ENCODE measurements at places on chromosomes 2 and 18.

DNA sequence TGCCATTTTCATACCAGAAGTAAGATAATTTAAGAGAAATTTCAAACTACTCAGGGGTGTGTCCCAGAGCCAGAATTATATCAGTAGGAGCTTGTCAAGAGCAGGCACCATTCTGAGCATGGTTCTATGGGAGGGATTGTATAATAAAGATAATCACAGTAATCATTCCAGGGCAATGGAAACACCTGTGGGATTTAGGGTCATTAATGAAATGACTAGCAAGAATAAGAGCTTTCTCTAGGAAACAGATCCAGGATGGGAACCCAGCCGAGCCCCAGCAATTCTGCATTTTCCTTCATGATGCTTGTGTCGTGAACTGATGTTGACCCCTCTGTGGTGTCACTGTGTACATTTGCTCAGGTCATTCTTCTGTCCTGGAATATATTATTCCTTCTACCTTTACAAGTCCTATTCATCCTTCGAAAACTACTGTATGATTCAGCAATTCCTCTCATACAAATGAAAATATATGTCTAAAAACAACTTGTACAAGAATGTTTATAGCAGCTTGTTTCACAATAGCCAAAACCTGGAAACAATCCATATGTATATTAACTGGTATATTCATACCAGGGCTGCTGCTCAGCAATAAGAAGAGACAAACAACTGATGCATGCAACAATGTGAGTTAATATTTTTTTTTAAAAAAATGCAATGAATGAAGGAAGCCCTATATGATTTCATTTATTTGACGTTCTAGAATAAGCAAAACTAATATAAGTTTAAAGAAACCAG is 687.8 kb upstream of the KLHL29 start:
- no peak for DNase-seq

GRCh38 chr2:227511239-227511930 is 39.4 kb downstream of the AGFG1 start:
- no peak for DNase-seq

DNA sequence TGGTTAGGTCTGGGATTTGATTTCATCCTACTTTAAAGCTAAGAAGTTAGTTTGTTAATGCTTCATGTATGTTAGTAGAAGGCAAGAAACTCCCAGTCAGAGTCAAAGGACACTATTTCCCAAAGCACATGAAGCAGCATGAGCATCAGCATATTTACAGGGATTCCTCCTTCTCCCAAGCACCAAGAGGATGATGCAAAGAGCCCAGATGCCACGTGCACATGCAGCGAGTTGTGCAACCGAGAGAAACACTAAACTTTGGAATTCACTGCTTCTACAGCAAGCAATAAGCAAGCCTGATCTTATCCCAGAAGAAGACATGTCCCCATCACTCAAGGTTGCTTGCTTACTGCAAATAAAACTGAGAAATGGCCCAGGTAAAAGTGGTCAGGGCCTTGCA is 32.5 kb downstream of the CPO start:
- DNase-seq = no peak

GRCh38 chr18:48629730-48630324 is 91.0 kb downstream of the CTIF start:
- no peak for DNase-seq

DNA sequence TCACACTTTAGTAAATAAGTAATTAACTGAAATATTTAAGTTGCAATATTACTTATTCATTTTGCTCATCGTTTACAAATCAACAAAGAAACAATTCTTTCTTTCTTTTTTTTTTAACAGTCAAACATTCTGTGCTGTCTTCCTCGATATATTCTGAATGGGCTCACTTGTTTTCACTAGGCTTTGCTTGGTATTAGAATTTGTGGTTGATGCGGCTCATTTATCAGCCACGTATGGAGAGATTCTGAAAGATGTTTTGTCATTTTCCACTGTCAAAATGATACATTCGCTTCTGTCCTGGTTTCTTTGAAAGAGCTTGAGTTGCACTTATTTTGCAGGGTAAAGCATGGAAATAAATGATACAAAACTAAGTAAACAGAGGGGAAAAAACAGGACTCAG is 323.7 kb downstream of the LRRTM1 start:
- no peak for DNase-seq

- no peak for DNase-seq
Measured at GRCh38 chr2:230124757-230125431, 56.2 kb upstream of the SLC16A14 start.

- no peak for DNase-seq
Measured at GRCh38 chr2:207157731-207158130, 8.0 kb downstream of the KLF7 start.

- DNase-seq = no peak
Measured at GRCh38 chr2:168345601-168346000, 98.2 kb upstream of the STK39 start.

DNA sequence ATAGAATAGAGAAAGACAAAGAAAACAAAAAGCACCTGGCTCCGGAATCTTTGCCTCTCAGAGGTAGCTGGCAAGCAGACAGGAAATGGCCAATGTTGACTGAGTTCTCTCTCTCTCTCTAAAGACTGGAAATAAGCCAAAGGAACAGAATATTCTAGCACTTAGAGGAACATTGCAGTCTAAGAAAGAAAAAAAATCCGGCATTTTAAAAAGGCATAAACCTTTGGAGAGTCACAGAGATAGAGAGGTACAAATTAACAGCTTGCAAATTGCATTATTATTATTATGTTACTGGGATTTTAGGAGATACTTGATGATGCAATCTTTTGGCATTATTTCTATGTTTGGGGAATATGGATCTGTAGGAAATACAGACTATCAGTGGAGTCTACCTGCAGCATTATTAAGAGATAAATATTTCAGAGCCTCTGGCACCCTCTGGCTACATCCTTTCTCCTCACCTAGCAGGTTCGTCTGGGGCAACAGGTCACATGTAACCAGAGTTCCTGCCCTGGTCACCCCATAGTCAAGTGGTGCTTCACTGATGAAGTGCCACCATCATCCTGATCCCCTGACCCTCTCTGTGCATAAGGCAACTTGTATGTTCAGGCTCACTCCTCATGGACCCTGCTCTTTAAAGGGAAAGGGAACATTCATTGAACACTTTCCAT is 318.9 kb upstream of the ACVR2A start:
- DNase-seq = no peak

DNA sequence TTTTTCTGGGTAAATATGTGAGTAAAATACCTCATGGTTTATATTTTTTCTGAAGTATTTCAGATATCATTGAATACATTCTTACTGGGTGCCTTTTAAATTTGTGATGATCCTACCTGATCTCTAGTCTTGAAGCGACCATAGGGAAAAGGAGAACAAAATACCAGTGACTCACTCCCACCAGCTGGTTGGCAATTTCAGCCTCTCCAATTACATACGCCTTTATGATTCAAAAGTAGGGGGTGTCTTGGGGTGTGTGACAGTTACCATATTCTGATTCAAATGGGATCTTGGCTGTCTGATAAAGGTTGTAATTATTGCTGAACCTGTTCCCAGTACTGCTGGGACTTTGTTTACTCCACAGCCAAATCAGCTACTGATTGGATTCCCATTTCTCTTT is 175.9 kb upstream of the NXPH2 start:
- no peak for DNase-seq

DNA sequence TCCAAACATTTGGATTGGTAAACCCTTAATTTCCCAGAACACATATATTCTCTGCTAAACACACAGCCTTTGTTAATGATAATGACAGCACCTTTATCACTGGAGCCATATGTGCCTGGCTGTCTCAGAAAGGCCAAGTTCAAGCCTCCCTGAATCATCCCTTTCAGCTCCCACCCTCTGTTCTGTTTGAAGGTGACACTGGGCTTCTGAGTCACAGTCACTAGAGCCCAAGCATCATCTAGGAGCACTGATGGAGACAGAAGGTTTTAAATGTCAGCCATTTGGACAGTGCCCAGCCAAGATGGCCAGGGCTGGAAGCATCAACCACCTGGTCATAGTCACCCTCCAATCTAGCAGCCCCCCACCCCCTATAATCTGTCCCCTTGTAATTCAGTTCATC is 80.6 kb downstream of the NRP2 start:
- no peak for DNase-seq

GRCh38 chr18:9435041-9435440 is 40.3 kb upstream of the RALBP1 start:
- DNase-seq = no peak

- DNase-seq = no peak
Measured at GRCh38 chr2:98921062-98921461, 15.0 kb downstream of the CRACDL start.

DNA sequence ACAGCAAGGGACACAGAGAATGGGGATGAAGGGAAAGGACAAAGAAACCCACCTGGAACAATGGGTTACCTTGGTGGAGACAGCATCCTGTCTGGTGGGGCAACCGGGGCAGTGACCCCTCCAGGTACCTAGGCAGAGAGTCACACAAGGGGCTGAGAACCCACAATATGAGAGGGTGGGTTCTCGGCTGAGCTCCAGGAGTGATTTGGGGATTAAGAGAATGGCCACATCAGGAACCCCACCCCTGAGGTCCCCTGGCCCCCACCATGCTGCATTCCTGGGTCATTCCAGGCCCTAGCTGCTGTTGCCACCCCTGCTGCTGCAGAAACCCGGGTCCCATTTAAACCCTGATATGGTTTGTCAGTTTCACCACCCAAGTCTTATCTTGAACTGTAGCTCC is 172.3 kb downstream of the RTP5 start:
- DNase-seq = no peak

- DNase-seq = no peak
Measured at GRCh38 chr2:20048488-20049448, 2.7 kb downstream of the LAPTM4A start.

- DNase-seq = peak; percentile 48
Measured at GRCh38 chr2:178522950-178523595, 42.8 kb downstream of the PLEKHA3 start.

DNA sequence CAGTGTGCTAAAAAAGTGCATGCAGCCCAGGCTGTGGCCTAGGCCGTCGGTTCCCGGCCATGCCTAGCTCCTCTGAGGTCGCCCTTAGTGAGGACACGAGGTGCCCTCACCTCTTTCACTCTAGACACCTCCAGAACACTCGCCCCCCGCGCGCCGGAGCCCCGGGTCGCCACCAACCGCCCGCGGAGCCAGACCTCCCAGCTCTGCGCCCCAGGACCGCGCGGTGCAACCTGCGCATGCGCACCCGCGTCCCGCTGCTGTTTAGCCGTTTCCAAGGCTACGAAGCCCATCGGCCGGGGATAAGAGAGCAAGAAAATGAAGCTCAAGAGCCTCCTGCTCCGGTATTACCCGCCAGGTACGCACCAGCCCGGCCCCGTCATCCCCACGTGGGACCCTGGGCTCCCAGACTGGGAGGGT is at the start of gene DAW1:
TSS of gene DAW1 (plus strand) at position 257 of the 417 bp plus-strand sequence. CDS start at position 316, 59 bp downstream.
- DNase-seq = peak; percentile 13

GRCh38 chr2:217886720-217887309 is 116.0 kb downstream of the TNS1 start:
- DNase-seq = peak; percentile 25

GRCh38 chr2:235049719-235050118 is 97.9 kb downstream of the SH3BP4 start:
- DNase-seq = no peak

DNA sequence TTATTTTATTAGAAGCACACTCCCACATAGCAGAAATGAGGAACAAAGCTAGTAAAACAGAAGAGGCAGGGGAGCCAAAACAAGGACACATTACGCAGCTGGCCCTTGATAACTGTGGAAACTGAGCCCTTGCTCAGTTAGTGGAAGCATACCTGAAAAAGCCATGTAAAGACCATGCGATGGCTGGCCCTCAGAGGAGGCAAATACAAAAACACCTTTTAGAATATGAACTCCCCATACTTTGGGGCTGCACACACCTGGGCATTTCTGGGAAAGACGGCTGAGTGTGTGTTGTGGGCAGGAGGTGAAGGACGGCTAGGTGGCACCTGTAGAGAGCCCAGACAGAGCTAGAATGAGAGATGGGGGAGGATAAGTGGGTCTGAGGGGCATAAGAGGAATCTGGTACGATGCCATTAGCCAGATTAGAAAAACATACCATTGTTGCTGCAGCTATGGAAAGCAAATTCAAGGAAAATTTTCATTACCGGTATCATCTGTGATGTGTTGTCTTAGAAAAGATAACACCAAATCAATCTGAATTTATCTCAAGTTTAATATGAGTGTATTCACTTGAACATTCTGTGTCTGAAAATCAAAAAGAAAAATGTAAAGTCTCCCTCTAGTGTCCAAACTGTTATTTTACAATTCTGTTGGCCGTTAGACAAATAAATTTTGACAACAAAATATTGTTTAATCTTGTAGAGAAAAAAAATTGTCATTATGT is 45.2 kb upstream of the SULT1C3 start:
- no peak for DNase-seq

DNA sequence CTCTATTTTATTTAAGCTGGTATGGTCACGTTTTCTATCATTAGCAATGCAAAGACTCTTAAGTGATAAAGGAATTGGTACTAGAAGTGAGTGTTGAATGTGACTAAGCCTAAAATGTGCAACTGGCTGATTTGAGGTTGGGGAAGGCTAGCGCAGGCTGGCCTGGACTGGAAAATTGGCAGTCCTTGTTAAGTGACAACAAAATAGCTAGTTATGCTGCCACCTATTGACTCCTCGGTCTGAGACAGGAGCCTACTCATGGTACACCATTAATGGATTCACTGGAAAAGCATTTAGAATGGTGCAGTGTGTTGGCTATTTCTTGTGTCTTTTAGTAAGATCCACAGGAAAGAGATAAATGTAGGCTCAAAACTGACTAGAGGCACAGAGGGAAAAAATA is 5.7 kb upstream of the WIPF1 start:
- no peak for DNase-seq

DNA sequence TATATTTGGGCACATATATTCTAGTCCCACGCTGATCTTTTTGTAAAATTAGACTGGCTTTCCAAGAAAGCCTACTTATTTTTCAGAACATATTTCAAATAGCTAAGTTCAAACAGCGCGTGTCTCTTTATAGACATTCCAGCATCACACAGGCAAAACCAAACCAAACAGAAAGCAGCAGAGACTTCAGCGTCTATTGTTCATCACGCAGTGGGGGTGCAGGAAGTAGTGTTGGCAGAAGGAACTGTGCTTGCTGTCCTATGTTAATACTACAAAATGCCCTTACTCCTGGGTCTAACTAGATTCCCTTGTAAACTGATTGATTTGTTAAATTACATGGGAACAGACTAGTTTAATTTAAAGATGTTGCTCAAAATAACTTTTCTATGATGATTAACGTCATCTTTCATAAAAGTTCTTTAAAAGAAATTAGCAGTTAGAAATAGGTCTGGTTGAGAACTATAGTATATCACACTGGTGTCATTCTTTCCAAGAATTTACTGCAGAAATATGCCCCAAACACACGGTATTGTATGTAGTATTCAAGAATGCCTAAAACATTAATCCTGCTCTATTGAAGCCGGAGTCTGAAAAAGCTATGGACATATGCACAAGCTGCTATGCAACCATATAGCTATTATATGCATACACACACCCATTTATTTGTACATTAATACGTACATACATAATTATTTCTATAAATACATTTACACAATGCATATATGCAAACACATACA is 436.3 kb downstream of the CBLN2 start:
- no peak for DNase-seq

DNA sequence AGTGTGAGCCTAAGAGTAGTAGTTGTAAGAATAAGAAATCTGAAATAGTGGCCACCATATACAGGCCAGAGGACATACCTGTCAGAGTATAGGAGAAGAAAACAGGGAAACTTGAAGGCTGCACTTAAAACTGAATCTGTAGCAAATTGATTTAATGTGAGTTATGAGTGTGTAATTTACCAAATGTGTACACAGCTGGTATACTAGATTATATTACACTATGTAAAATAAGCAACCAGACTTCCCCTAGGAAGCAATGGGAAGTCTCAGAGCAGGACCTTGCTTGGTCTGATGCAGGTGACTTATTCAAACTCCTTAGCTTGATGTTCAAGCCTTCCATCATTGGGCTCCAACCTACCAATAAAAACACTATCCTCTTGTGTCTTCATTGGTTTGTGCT is 17.3 kb upstream of the EPC2 start:
- no peak for DNase-seq
